Fibroblast of villous mesenchyme (primary cell): ENCODE measurements at places on chromosomes 7 and 10. TPM values are rescaled to one million over a fixed set of nuclear protein-coding genes. Genes with fewer than 3 reads are reported as not detected.

Gene NYAP1
- 0.43 and 0.64 TPM in 2 replicates for total RNA-seq

Gene TRIM50
- not detected in 2 replicates for total RNA-seq

- no peak for DNase-seq
Observed at GRCh38 chr10:52481986-52482555, 168.0 kb downstream of the DKK1 start.

GRCh38 chr7:40673285-40673684 lies 538.5 kb downstream of the SUGCT start:
- peak; percentile 57 for DNase-seq

GRCh38 chr7:132463922-132464321 lies 112.3 kb downstream of the PLXNA4 start:
- no peak for DNase-seq

DNA sequence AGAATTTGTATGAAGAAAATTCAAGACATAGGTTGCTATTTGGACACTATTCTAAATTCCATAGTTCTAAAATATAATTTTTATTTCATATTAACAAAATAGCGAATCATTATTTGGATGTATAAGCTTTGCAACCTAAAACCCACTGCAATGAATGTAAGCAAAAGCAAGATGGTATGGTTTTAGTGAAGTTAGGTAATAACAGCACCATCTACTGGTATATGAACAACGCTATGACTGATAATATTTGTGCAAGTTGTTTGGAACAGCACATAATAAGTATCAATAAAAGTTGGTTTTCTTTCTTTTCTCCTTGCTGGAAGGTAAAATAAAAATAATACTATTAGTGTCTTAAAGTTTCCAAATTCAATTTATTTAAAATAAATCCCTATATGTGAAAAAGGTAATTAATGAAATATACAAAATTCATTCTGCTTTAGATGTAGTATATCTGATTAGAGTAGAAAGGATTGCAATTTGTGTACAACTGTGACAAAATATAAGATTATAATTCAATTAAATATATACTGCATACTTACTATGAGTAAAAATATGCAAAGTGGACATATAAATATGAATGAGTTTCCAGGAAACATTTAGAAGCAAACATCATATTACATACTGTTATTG lies 79.0 kb upstream of the LSM8 start:
- peak; percentile 39 for DNase-seq
